ENCODE measurements at places on chromosomes 3 and 15.

GRCh38 chr3:148265841-148266240 is 431.9 kb upstream of the AGTR1 start:
- DNase-seq, result no peak

DNA sequence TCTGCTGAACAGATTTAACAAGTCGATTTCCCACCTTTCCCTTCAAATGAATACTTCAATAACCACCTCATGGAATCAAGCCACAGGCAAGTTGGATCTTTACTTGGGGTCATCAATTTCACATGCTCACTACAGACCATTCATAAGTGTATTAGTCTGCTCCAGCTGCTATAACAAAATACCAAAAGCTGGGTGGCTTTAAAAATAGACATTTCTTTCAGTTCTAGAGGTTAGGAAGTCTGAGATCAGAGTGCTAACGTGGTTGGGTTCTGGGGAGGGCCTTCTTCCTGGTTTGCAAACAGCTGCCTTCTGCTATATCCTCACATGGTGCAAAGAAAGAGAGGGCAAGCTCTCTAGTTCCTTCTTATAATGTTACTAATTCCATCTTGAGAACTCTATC is 5.1 kb downstream of the GPR176 start:
- DNase-seq, result no peak

DNA sequence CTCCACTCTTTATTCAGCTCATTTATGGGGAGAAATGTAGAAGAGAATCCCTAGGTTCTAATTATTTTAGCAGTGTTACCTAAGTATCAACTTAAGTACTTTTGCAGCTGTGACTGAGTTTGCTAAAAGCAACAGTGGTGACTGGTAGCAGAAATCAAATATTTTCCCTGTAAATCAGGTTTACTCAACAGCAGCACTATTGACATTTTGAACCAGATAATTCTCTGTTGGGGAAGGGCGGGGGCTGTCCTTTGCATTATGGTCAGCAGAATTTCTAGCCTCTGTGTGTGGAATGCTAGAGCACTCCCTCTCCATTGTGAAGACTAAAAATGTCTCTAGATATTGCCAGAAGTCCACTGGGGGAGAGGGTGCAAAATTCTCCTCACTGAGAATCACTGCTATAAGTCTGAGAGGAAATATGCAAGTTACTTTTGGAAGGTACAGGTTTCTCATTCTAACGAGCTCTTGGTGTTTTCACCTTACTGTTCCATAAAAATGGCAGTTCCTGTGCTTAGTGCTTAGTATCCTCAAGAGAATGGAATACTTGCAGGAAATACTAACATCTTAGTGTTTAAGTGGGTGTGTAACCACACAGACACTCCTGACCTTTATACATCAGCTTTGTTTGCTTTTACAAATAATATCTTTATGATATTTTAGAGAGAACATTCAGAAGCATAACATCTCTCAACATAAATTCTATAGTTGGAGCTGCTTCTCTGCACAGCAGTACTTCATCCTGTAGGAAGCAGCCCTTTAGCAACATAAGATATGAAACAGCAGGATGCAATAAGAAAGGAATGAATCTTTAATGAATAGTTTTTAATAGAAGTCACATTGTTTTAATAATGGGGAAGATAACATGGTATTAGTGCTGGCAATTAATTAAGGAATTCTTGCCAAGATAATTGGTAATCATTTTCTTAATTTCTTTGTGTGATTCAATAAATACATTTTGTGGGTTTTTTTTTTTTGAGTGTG is 246.5 kb upstream of the GOLIM4 start:
- DNase-seq, result no peak

DNA sequence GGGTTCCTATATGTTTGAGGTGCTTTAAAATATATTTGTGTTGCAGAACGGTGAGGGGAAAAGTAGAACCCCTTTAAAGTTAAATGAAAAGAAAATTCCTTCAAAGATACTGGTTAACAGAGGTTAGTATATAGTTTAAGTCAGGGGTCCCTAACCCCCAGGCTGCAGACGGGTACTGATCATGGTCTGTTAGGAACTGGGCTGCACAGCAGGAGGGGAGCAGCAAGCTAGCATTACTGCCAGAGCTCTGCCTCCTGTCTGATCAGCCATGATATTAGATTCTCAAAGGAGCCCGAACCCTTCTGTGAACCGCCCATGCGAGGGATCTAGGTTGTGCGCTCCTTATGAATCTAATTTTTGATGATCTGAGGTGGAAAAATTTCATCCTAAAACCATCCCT is 37.5 kb upstream of the RFX7 start:
- DNase-seq, result no peak

DNA sequence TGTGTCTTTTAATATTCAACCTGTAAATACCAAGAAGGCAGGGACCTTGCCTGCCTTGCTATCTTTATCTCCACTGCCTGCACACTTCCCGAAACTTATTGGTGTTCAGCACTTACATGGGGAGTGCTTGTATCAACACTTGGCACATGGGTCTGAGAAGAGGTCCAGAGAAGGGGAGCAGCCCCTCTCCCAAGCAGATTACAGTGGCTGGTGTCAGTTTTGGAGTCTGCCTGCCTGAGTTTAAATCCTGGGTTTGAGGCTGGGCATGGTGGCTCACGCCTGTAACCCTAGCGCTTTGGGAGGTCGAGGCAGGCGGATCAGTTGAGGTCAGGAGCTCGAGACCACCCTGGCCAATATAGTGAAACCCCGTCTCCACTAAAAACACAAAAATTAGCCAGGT is 20.3 kb downstream of the MESD start:
- DNase-seq, result no peak

GRCh38 chr3:14906355-14906971 is 40.9 kb upstream of the NR2C2 start:
- DNase-seq, result peak; percentile 66
